ENCODE measurements at places on chromosomes 4 and X.

DNA sequence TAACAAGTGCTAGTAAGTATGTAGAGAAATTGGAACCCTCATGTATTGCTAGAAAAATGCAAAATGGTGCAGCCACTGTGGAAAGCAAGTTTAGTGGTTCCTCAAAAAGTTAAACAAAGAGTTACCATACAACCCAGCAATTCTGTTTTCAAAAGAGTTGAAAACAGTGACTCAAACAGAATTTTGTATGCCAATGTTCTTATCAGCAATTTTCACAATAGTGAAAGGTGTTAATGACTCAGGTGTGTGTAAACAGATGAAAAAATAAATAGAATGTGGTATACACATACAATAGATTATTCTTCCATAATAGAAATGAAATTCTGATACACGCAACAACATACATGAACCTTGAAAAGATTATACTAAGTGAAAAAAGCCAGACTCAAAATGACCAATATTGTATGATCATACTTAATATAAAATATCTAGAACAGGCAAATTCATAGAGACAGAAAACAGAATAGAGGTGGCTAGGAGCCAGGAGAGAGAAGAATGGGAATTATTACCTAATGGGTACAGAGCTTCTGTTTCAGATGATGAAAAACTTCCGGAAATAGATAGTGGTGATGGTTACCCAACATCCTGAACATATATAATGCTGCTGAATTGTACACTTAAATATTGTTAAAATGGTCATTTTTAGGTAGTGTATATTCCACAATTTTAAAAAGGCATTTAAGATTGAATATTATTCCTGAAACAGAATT is 51.6 kb downstream of the WDFY3 start:
- no peaks in the 10 kb centered on the region for H3K27me3 ChIP-seq
- no peak overlapping the region for H3K27ac ChIP-seq
- no peaks in the 10 kb centered on the region for H3K4me1 ChIP-seq
- no peak for DNase-seq

- no peak overlapping the region for H3K4me3 ChIP-seq
- no peaks in the 10 kb centered on the region for H3K4me1 ChIP-seq
- DNase-seq: no peak
- no peaks in the 10 kb centered on the region for H3K27me3 ChIP-seq
- H3K27ac ChIP-seq: no peak overlapping the region
- H3K36me3 ChIP-seq: no peaks in the 10 kb centered on the region
These were observed 53.7 kb downstream of the PDGFRA start for GRCh38 chr4:54282837-54283236.

DNA sequence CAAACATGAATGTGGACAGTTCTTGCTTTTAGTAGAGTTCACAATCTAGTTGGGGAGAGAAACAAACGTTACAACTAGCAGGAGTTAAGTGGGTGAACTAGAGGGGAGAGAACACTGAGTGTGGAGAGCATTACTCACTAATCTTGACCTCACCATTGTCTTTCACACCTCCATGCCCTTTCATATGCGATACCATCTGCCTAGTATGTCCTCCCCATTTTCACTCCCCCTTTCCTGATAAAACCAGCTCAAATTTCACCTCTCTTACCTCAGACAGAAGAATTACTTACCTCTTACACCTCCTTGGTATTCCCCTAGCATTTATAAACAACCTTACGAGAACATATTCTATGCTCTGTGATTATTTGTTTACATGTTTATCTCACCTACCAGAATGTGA is 53.6 kb downstream of the LAS1L start:
- no peaks in the 10 kb centered on the region for H3K36me3 ChIP-seq
- no peak overlapping the region for H3K4me3 ChIP-seq
- no peak for DNase-seq
- no peaks in the 10 kb centered on the region for H3K4me1 ChIP-seq
- no peaks in the 10 kb centered on the region for H3K27me3 ChIP-seq

GRCh38 chr4:139819082-139819481 is 153.5 kb downstream of the MGST2 start:
- DNase-seq: no peak
- no peak overlapping the region for H3K27ac ChIP-seq

DNA sequence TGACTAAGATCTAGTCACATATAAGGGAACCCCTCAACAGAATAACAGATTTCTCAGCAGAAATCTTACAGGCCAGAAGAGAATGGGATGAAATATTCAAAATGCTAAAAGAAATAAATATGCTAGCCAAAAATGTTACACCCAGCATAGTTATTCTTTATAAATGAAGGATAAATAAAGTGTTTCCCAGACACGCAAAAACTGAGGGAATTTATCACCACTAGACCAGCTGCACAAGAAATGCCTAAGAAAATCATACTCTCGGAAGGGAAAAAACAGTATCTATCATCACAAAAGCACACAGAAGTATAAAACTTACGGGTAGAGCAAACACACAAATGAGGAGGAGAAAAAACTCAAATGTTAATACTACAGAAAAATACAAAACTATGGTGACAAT is 162.1 kb downstream of the HHIP start:
- H3K27ac ChIP-seq: no peak overlapping the region
- no peak overlapping the region for H3K4me3 ChIP-seq
- no peaks in the 10 kb centered on the region for H3K4me1 ChIP-seq
- no peak for DNase-seq
- H3K36me3 ChIP-seq: no peaks in the 10 kb centered on the region
- no peaks in the 10 kb centered on the region for H3K27me3 ChIP-seq

DNA sequence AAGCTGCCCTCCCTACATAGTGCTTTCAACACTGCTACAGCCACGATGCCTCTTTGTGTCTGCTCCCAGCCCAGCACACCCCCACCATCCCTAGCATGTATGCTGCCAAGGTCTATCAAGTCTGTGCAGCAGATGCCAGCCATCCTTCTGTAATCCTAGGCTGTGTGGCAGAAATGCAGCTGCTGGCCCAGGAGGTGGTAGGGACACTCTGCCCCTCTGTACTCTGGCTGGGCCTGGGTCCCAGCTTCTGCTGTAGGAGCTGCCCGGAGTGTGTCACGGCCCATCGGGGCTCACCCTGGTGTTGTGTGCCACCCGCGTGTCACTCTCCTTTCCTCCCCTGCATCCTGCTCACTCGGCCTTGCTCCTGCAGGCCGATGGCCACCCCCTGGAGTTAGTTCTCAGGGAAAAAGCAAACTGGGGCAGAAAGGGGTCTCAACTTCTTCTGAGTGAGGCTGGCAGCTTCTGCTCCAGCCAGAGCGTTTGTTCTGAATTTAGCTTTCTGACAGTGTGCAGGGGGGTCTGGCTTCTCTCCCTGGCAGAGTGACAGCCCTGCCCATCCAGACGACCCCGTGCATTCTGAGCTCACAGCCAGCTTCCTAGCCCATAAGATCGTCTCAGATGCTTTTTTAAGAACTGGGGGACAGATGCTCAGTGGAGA is 22.7 kb downstream of the PSAPL1 start:
- no peaks in the 10 kb centered on the region for H3K36me3 ChIP-seq
- H3K4me3 ChIP-seq: no peak overlapping the region
- H3K27ac ChIP-seq: no peak overlapping the region
- no peak for DNase-seq
- H3K4me1 ChIP-seq: peaks cover 13% of the 10 kb centered on the region

GRCh38 chr4:17097362-17097761 is 198.9 kb upstream of the LDB2 start:
- no peak for DNase-seq
- no peak overlapping the region for H3K27ac ChIP-seq
- no peaks in the 10 kb centered on the region for H3K27me3 ChIP-seq
- no peaks in the 10 kb centered on the region for H3K36me3 ChIP-seq

All from spinal cord (tissue), 10 donors.